Neuronal stem cell (in vitro differentiated cells): ENCODE measurements at places on chromosomes 1 and 21.

DNA sequence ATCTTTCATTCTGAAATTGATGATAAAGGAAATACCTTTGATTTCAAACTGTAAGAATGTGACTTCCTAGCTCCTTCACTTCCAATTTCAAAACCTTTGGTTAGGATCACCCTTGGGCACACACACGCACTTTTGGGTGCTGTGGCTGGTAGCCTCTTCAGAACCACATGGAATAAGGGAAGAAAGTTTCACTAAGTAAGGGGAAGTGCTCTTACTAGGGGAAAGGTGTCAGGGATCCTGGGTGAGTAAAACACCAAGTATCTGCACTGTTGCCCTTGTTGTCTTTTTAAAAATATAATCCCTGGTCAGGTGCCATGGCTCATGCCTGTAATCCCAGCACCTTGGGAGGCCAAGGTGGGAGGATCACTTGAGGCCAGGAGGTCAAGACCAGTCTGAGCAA, 132.4 kb downstream of the SDCCAG8 start:
- DNase-seq = no peak

DNA sequence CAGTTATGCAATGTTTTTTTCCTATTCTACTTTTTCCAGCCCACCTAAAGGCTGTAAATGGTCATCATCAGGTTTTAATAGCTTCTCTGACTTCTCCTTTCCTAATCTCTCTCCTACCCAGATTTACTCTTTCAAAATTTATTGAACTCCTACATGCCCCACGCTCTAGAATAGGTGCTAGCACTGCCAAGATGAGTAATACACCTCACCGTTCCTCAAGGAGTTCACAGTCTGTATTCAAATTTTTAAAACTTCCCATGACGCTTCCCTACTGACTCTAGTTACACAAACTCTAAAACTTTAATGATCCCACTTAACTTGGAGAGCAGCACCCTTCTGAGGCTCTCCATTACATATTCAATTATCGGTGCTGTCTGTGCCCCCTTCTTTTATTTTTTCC, 51.6 kb downstream of the ALG14 start:
- no peak for DNase-seq

GRCh38 chr1:64955097-64956009, 11.0 kb downstream of the JAK1 start:
- DNase-seq = no peak

DNA sequence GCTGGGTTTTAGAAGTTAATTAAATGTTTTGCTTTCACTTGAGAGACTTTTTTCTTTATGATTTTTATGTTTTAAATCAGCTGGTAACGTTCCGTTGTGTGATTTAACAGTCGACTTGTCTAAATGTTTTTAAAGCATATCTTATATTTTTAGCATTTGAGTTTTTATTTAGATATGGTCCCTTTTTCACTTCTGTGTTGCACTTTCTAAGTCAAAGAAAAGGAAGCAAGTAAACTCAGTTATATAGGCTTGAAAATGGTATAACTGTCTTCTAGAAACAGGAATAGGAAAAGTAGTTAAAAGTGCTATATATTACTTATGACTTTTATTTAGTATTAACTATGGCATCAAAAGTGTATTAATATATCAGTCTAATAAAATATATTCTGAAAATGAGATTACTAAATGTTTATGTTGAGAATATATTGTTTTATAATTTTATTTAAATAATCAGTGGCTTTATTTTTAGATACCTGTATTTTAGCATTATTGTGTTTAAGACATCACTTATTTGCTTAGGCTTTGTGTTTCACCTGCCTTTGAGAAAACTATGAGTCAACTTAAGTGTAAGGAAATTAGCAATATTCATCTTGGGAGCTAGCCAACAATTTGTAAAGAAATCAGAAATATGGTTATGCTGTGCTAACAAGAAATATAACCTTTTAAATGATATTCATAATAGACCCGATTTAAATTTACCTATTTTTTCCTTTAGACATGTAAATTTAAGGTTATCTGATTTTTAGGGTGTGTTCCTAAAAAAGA, 60.5 kb downstream of the RABGAP1L start:
- no peak for DNase-seq

DNA sequence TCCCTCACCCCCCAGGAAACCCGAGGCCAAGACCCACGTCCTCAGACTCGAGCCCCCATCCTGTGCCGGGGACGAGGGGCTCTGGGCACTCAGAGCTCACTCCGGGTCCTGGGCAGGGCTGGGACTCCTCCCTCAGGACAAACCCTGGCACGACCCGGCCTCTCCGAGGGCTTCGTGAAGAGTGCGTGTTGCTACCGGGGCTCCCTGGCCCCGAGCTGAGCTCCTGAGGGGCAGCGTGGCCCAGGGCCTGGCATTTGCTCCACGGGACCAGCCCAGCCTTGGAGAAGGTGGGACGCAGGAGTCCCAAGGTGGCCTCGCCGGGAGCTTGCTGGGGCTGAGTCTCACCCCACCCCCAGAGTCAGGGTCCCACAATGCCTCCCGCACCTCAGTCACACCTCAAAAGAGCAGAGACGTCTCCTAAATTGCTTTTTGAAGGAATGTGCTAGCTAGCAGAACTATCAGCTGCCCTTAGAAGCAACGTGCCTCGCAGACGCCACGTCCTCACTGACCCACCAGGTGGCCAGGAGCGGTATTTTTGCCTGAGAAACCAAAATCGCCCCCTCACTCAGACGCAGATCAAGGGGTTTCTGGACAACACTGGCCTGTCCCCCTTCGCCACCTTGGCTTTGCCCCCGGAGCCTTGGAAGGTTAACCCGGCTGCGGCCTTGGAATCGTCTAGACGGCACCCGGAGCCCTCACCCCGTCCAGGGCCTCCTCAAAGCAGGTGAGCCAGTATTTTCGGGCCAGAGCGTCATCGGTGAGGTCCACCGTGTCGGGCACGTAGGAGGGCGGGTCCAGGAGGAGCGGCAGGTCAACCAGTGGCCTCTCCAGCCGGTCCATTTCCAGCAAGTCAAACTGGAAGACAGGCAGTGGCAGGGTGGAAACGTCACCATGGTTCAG, 11.3 kb downstream of the PANK4 start:
- DNase-seq = no peak

DNA sequence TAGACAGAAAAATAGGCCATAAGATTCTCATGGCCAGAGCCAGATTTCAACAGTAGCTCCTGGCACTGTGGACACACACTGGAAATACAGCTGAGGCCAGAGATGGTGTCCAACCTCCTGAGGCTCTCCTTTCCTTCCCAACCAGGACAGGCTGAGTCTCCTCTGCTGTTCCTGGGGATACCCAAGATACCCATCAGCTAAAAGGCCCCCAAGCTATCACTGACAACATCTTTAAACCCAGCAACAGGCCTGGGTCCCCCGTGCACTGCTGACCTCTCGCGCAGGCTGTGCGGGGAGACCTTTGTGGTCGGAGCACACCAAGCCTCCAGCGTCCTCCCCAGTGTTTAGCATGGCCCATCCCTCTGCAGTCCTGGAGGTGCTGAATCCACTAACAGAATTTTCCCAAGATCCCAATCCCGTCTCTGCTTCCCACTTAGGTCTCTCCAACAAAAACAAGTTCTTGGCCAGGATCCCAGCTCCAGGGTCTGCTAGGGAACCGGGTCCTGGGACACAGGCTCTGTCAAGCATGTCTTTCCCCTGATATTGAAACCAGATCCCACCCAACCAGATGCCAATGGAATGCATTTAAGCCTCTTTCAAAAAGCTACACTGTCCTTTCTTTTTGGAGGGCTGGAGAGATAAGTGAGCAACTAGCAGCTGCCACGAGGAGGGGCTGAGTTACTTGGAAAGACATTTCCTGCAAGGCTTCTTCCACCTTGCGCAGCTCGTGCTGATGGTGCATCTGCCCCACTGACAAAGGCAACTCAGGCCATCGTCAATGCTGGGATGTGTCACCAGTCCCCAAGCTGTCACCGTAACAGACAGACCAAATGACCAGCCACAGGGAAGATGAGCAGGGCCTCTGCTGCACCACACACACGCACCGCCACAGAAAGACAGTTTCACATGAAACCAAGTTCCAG, 73.2 kb downstream of the BCAR3 start:
- DNase-seq = no peak

DNA sequence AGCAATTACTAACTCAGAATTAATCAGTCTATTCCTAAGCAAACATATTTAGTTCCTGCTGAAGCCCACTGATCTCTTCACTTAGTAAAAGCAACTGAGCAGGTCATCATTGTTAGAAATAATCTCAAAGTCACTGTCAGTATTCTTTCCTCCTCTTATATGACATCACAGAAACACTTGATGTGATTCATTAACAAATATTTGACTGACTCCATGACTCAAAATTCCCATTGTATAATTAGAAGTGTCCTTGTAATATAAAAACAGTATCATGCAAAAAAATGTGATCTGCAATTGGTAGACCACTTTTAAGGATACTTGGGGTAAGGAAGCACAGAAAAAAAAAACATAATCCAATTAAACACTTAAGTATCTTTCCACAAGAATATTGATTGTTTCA, 194.4 kb downstream of the DPYD start:
- DNase-seq = no peak

DNA sequence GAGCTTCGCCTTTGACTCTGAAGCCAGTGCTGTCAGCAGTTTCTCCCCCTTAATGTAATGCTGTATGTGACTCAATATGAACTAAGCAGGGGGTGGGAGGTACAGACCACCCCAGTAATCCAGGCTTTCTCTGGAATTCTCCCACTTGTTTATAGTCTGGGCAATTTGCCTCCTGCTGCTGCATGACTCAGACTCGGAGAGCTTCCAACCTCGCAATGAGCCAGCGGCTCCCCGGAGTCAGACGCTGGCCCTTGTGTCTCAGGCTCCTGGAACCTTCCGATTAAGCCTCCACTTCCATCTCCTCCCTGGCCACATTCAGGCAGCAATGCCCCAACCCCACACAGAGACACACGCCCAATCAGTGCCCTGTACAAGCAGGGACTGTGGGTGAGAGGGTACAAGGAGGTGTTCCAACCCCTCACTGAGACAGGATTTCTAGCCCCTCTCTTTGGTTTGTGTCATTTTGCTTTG, 471.7 kb upstream of the VAMP3 start:
- no peak for DNase-seq

- no peak for DNase-seq
Observed at GRCh38 chr1:1198423-1199140, 7.8 kb downstream of the TNFRSF18 start.

GRCh38 chr1:11397151-11397901, 81.6 kb upstream of the DISP3 start:
- DNase-seq = no peak

GRCh38 chr1:119438761-119439160, 23.8 kb downstream of the HSD3B2 start:
- DNase-seq = no peak

- DNase-seq = no peak
Observed at GRCh38 chr1:4395676-4396075, 258.7 kb upstream of the AJAP1 start.

DNA sequence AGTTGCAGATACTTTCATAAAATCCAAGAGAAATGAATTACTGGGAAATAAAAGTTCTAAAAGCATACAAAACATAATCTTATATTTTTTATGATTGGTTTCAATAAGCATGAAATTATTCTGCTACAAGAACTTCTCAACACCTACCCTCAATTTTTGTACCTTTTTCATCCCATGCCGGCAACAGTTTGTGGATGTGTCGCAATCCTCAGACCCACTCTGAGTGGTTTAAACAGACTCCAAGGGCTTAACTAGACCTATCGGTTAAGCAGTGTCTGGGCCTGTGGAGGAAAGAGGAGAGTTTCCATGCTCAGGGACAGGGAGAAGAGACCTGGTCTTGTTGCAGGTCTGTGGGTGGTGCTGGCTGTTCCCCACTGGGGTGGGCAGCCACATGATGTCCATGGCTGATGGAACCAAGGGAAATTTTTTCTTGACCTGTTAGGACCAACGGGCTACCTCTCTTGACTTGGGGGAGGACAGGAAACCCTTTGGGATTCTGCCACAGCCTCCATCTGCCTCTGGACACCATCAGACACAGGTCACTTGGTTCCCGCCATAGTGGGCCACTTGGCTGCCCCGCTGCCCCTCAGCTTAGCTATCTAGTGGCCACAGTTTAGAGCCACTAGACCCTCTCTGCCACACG, 81.1 kb upstream of the CLDN14 start:
- no peak for DNase-seq

DNA sequence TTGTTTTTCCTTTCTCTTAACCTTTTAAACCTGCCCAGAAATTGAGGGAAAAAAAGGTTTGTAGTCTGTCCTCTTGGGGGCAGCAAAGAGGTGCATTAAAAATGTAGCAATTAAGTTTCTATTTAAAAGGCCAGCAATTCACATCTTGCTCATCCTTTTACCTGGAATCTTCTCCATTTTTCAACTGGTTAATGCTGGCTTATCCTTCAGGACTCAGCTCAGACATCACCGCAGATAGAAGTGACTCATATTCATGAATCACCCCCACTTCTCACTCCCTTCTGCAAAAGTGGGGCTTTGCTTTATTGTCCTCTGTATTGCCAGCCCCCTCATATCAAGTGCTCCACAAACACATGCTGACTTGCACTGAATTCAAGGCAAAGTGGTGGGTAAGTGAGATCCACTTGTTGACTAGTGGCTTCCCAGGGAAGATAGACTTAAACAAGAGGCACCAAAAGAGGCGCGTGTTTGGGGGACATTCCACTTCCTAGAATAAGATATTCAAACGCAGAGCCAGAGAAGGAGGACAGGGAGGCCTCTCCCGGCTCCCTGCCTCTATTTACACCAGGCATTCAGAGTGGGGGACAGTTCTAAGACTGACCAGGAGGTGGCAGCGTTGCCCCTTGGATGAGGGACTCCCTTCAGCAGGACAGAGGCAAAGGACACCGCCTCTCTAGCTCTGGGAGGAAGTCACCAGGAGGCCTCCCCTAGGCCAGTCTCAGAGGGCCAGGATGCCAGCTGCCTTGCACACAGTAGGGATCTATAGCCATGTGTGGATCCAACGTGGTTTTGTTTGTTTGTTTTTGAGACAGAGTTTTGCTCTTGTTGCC, 23.2 kb upstream of the ZNF648 start:
- DNase-seq = peak; percentile 86

GRCh38 chr1:109255678-109256077, 6.3 kb downstream of the CELSR2 start:
- no peak for DNase-seq

DNA sequence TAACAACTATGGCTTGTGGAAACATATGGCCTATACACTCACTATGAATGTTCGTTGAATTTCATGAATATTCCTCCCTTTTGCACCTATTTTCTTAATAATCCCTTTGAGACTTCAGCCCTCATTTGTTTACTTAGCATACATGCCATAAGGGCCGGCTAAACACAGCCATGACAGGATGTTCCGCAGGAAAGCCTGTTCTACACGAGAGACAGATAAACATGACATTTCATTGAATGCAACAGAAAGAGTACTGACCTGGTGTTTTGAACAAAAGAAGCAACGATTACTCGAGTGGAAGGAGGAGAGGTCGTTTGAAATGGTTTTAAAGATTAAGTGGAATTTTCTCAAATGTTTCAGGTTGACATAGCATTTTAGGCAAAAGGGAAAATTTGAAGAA, 459.5 kb upstream of the CXADR start:
- DNase-seq = no peak

- DNase-seq = no peak
Observed at GRCh38 chr1:213061263-213061662, 10.2 kb downstream of the RPS6KC1 start.

DNA sequence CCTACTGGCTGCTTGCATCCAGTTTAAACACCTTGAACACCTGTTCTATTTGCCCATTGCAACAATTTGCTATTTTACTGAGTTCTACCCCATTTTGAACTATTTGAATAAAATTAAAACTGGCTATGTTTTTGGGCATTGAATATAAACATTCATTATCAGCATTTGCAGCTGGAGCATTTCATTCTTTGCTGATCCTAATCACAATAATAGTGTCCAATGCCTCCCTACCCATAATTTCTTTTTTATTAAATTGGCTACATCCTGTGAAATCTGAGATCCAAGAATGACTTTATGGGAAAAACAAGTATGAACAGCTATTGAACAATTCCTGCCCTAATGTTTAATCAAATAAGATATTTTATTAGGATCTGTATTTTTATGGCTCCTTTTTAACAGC, 447.9 kb downstream of the PLA2G4A start:
- no peak for DNase-seq
